ENCODE measurements at places on chromosomes 11 and 22.

DNA sequence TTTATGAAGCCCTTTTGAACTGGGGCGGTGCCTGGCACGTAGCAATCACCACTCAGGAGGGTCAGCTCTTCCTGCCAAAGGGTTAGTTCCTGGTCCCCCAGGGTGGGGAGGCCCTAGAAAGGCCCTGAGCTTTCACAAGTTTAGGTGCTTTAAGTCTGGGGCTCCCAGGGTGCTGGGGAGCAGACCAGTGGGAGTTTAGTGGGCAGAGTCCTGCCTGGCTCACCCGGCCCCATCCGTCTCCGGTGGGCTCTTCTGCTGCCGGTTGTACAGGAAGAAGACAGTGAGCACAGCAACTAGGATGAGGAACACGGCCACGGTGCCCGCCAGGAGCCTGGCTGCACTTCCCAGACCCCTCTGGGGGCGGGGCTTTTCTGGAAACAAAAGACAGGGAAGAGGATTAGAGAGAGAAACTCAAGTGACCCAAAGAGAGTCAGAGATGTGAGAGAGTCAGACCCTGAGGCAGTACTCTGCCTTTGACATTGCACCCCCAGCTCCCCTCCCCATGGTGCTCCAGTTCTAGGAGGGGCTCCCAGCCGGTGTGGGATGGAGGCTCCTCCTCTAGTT lies 89.3 kb downstream of the NECTIN1 start:
- DNase-seq, result no peak

DNA sequence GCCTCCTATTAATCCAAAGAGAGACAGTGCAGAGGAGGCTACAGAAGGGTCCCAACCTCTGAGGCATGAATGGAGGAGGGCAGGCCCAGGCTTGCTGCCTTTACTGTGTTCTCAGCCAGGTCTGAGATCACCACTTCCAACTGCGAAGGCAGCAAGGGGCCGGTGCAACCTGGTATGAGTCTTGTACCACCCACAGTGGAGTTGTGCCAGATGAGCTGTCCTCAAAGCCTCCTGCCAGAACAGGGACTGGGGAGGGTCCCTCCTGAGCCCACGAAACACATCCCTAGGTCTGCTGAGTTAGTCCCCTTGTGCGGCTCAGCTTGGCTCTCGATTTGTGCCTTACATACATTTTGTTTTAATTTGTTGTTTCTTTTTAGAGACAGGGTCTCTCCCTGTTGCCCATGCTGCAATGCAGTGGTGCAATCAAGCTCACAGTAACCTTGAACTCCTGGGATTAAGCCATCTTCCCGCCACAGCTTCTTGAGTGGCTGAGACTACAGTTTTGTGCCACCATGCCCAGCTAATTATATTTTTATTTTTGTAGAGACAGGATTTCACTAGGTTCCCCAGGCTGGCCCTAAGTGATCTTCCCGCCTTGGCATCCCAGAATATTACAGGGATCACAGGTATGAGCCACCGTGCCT lies 9.3 kb downstream of the MIF start:
- no peak for DNase-seq

DNA sequence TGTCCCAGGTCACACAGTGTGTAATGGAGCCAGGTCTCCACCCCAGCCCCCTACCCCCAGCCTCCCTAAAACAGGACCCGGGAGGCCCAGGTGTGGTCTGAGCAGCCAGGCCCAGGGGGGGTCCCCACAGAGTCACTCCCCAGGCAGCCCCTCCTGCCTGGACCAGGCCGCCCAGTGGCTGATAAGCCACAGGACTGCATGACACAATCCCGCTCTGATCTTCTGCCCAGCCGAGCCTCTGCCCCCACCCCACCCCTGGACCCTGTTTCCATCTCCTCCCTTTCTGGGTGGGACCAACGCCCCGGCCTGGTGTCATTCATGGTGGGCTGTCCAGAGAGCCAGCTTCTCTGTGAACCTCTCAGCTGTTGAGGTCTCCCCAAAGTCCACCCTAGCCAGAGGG lies 7.8 kb upstream of the LIF start:
- no peak for DNase-seq

DNA sequence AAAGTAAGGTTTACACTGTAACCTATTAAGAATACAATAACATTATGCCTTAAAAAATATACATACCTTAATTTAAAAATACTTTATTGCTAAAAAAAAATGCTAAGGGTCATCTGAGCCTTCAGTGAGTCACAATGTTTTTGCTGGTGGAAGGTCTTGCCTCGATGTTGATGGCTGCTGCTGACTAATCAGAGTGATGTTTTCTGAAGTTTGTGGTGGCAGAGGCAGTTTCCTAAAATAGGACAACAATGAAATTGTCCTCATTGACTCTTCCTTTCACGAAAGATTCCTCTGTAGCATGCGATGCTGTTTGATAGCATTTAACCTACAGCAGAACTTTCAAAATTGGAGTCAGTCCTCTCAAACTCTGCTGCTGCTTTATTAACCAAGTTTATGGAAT lies 97.6 kb downstream of the FAT3 start:
- DNase-seq, result no peak

DNA sequence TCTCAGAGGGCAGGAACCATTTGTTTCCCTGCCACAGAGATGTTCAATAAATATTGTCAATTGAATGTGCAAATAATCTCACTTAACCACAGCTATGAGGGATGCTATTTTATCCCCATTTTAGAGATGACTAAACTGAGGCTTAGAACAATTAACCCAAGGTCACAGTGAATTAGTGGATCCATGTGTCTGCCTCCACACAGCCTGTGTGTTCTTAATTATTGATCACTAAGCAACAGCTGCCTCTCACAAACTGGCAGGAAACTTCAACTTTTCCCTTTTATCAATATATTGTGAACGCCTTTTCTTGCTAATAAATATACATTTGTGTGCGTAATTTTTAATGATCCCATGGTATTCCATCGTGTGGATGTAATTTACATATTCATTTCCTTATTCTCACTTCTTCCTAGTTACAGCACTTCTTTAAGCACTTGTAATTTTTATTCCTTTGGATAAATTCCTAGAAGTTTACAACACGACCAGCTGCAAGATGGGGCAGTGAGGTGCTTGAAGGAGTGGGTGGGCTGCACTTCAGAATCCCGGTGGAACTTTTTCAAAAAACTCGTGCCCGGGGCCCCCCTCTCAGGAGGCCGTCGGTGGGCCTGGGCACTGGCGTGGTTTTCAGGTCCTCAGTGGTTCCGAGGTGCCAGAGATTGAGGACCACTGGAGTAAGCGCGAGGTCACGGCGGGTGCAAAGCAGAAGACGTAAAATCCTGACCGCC lies 915 bp upstream of the SREBF2 start:
- no peak for DNase-seq

DNA sequence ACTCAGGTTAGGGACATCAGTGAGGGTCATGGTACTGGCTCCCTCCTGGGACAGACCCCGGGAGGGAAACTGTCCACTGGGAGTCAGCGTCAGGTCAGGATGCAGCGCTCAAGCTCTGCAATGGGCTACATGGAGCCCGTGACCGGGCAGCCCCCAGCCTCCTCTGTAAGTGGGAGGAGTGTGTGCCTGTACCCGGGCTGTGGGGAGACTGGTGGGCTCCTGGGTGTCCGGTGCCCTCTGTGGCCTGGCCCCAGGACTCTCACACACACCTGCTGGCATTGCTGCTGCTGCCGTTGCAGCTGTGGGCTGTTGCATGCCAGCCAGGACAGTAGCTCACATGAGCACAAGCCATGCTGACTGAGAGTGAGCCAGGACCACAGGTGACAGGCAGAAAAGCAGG lies 630.3 kb downstream of the TBC1D22A start:
- DNase-seq, result no peak

GRCh38 chr11:706957-707816 lies 1.2 kb downstream of the EPS8L2 start:
- no peak for DNase-seq

DNA sequence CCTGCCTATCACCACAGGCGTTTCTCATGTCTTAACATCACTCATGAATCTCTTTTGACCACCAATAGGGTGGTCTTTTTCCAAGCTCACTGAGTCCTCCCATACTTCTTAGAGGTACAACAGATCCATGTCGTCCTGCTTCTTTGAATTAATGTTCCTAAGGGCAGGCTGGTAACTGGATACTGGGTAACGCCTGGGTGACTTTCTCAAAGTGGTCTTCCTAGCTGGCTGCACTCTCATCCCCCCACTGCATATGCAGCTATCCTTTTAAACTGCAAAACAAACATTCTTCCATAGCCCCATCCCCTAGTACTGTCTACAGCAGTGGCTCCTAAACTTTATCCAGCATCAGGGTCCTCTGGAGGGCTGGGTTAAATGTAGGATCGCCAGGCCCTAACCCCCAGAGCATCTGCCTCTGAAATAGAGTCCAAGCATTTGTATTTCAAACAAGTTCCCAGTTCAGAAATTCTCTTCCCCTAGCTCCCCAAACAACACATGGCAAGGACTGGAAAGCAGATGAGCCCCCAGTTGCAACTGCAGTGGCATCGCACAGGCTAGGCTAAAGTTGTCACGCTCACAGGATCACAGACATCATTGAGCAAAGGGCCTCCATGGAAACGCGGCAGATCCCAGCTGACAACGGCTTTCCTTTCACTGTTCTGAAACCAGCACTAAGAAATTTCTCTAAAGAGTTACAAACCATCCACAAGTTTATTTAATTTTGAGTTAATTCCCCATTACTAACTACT lies 204.9 kb downstream of the LARGE1 start:
- no peak for DNase-seq

DNA sequence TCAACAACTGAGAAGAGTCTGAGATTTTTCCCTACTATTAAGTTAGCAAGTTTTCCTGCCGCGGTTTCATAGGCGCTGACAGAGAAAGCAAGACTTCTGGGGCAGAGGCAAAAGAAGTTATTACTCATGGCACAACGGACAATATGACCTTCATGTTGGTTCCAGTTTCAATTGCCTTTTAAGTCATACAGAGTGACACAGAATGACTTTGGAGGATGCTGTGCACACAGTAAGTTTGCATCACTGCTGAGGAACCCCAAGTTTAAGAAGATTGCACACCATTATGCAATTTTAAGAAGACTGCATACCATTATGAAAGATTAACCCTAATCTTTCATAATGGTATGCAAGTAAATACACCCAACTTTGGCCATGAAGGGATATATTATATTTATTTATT lies 626.5 kb upstream of the CHORDC1 start:
- DNase-seq, result no peak

DNA sequence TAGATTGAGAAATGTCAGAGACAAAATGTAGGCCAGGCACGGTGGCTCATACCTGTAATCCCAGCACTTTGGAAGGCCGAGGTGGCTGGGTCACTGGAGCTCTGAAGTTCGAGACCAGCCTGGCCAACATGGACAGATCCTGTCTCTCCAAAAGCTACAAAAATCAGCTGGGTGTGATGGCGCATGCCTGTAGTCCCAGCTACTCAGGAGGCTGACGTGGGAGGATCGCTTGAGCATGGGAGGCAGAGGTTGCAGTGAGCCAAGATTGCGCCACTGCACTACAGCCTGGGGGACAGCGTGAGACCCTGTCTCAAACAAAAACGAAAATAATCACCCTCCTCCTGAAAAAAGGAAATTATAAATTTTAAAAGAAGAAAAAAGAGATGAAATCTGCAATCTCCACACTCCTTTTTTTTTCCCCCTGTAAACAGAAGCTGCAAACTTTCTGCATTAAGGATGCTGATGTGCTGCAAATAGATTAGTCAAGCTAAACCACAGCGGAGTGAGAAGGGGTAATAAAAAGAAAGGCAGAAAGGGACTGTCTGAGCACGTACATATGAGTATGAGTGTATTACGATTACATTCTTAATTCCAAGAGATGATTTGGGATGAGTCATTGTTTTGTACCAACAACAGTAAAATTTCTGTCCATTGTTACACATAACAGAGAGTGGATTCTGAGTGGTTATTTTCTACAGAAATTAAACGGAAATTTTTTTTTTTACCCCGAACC lies 87.3 kb downstream of the SIK3 start:
- no peak for DNase-seq

DNA sequence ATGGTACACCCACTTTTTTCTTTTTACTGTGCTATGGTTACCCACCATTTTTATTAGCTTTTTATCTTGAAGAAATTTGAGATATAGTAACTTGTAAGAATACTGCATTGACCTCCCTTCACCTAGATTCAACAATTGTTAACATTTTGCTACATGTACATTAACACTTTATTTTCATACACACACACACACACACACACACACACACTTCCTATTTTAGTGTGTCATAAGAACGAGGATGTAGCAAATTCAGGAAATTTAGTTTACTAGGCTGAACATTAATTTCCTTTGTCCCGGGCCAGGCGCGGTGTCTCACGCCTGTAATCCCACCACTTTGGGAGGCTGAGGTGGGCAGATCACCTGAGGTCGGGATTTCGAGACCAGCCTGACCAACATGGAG lies 1.1 kb upstream of the ATP6V1E1 start:
- DNase-seq, result no peak

- DNase-seq, result no peak
Observed at GRCh38 chr11:66600631-66601233, 7.7 kb downstream of the CCS start.

GRCh38 chr22:19523240-19524169 lies 705 bp downstream of the CLDN5 start:
- DNase-seq, result peak; percentile 20

DNA sequence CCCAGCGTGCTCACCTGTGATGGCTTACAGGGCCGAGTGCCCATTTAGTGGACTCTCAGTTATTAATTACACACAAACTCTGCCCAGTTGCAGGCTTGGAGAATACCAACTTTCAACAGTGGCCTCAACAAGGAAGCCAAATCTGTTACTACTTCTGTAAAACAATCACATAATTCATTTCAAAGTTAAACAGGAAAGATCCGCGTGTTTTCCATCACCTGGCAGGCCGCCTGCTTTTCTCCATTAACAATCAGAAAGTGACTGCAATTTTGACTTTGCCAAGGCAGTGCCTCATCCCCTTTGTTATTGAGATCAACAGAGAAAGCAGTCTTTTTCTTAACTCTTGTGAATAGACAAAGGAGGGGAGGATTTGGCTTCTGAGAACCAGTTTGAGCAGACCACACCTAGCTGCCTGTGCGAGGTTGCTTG lies 77.7 kb downstream of the BARX2 start:
- no peak for DNase-seq

DNA sequence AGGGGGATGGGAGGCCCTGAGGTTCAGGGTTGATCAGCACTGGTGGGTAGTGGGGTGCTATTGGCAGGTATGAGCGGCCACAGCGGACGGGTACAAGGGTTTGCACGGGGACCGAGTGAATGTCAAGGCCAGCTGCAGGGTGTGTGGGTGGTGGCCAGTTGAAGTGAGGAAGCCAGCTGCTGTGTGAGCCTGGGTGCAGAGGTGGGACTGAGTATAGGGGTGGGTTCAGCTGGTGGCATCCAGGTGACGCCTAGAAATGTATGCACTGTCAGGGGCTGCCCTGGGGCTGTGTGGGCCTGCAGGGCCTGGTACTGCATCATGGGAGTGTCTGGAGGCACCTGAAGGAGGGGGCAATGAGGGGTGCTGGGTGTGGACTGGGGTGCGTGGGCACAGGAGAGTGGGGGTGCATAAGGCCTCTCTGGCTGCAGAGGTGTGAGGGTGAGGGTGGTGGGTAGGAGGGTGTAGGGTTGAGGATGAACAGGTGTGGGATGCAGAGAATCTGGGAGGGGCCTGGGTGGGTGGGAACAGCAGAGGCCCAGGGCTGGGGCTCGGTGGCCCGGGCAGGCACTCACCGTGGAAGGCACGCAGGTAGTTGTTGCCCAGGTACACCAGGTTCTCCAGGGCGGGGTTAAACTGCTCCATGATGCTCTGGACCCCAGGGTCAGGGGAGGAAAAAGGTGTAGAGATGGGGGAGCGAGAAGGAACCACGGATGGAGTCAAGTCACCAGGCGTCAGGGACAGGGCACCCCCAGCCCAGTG lies 1.7 kb downstream of the BAIAP2L2 start:
- DNase-seq, result no peak

GRCh38 chr22:38657045-38657909 lies 839 bp downstream of the CBY1 start:
- no peak for DNase-seq

GRCh38 chr22:49901457-49901856 lies 16.8 kb downstream of the ALG12 start:
- DNase-seq, result no peak
